ENCODE measurements at places on chromosomes 4 and X. TPM values are rescaled to one million over a fixed set of nuclear protein-coding genes. Genes with fewer than 3 reads are reported as not detected.

ARMCX4 gene
- 1.6 TPM for total RNA-seq

TMEM144 gene
- total RNA-seq: 3.5 TPM

PFKFB1 gene
- total RNA-seq: not detected

RNF150 gene
- 0.69 TPM for total RNA-seq

PGRMC1 gene
- 112 TPM for total RNA-seq

MAGEA2B gene
- total RNA-seq: not detected

CACNA1F gene
- total RNA-seq: 0.12 TPM

UFSP2 gene
- 28.9 TPM for total RNA-seq

CDS1 gene
- 12.9 TPM for total RNA-seq

AFF2 gene
- total RNA-seq: under 0.01 TPM

WDR1 gene
- total RNA-seq: 242 TPM

CNGA1 gene
- total RNA-seq: 2.8 TPM

UTP14A gene
- 9.7 TPM for total RNA-seq

PSAPL1 gene
- 0.07 TPM for total RNA-seq

XG gene
- not detected for total RNA-seq

PABPC4L gene
- total RNA-seq: 1.4 TPM

NALF2 gene
- 1.0 TPM for total RNA-seq

TGIF2LX gene
- not detected for total RNA-seq

EVC gene
- 9.7 TPM for total RNA-seq

GLRA3 gene
- not detected for total RNA-seq

SPCS3 gene
- total RNA-seq: 90.4 TPM

SPANXD gene
- not detected for total RNA-seq

PPEF1 gene
- not detected for total RNA-seq
